ENCODE measurements at places on chromosomes 7 and 10. TPM values are rescaled to one million over a fixed set of nuclear protein-coding genes. Genes with fewer than 3 reads are reported as not detected.

Gene ETV1
- total RNA-seq: 89.4 TPM

Gene CH25H
- not detected for total RNA-seq

Gene JAZF1
- 3.6 TPM for total RNA-seq

Gene NEUROG3
- total RNA-seq: 0.43 TPM

Gene PNLIPRP1
- total RNA-seq: not detected

Gene CABCOCO1
- 0.30 TPM for total RNA-seq

All from neural crest cell (in vitro differentiated cells).